ENCODE measurements at places on chromosomes 3 and 15.

GRCh38 chr3:104628185-104628789 is 738.4 kb upstream of the ALCAM start:
- DNase-seq: peak; percentile 59

DNA sequence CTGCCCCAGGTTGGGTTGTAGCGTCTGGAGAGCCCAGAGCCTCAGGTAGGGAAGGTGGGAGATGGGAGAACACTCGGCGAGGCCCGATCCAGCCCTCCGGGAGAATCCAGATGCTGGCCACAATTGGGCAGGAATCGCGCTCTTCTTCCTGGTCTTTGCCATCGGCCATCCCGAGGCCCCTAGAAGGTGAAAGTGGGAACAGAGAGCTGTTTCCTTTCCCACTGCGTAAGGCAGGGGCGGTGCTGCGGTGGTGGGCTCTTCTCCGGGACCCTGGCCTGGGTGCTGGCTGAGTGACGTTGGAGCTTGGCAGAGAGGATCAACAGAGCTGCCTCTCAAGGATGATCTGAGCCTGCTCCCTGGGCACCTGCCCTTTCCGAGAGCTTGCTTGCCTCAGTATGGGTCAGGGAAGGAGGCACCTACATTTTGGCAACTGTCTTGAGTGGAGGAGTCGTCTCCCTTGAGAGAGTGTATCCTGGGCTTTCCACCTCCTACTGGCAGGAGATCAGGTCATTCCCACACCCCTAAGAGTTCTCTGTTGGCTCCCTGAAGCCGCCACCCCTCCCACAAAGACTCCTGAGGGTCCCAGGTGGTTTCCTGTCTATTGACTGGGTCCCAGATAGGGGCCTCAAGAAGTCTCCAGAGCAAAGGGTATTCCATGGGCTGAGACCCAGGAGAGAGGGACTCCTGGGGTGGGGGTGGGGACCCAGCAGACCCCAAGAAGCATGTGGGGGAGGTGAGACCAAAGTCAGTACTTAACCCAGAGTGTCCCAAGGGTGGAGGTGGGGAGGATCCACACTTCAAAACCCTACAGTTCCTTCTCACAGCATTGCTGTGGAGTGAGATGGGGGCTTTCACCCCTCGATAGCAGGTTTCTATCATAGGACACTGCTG is 1.6 kb downstream of the C15orf39 start:
- peak; percentile 41 for DNase-seq

DNA sequence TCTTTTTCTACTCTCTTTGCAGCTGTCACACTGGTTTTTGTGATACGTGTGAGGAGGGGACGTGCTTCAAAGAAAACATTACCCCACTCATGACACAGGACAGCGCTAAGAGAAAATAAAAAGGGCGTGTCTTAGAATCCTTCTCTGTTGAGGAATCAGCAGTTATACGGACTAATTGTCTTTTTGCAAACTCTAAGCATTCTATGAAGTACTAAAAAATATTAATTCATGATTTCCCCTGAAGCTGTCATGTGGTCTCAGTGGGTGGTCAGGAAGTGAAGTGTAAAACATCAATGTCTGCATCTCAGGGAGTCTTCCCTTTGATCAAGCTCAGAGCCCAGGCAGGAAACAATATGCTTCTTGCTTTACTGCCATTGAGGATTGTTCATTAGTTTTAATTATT is 117.5 kb upstream of the CRBN start:
- no peak for DNase-seq

DNA sequence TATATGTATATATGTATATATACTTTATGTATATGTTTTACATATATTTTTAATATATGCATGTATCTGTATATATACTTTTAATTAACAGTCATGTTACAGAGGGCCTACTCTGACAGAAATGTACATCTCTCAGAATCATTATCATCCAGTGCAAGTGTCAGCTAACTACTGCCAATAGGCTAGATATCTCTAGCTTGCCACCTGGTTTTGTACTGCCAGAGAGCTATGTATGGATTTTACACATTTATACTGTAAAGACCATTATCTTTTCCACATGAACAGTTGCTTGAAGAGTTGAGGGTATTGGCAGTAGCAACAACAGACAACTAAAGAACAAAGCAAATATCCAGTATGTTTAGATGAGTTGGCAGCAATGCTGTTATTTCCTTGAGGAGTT is 99.7 kb upstream of the VGLL3 start:
- DNase-seq: peak; percentile 37

- no peak for DNase-seq
Observed at GRCh38 chr3:104040896-104041295, 1325.8 kb upstream of the ALCAM start.

- DNase-seq: peak; percentile 86
Observed at GRCh38 chr3:39065197-39065596, 13.4 kb downstream of the WDR48 start.

- DNase-seq: no peak
Observed at GRCh38 chr15:57611123-57611522, 19.4 kb downstream of the MYZAP start.

DNA sequence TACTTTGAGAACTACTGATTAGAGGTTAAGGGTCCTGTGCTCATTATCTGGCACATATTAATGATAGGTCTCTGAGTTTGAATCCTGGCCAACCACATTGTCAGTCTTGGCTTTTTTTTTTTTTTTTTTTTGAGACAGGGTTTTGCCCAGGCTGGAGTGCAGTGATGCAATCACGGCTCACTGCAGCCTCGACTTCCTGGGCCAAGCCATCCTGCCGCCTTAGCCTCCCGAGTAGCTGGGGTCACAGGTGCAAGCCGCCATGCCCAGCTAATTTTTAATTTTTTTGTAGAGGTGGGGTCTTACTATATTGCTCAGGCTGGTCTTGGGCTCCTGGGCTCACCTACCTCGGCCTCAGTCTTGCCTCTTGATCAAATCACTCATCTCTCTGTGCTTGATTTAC is 547 bp upstream of the PCCB start:
- peak; percentile 33 for DNase-seq

DNA sequence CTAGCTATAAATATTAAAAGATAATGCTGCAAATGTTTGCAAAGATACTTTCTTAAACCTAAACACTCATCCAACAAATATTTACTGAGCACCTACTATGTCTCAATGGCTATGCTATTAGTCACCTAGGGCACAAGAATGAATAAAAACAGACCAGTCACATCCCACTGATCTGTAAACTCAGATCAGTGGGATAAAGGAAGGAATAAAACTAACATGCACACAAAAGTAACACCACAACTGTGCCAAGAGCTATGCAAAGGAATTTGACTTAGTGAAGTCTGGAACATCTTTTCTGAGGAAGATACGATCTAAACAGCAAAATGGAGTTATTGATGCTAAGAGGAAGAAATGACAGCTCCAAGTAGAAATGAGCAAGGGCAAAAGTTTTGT is 56.6 kb downstream of the CBLB start:
- DNase-seq: no peak

DNA sequence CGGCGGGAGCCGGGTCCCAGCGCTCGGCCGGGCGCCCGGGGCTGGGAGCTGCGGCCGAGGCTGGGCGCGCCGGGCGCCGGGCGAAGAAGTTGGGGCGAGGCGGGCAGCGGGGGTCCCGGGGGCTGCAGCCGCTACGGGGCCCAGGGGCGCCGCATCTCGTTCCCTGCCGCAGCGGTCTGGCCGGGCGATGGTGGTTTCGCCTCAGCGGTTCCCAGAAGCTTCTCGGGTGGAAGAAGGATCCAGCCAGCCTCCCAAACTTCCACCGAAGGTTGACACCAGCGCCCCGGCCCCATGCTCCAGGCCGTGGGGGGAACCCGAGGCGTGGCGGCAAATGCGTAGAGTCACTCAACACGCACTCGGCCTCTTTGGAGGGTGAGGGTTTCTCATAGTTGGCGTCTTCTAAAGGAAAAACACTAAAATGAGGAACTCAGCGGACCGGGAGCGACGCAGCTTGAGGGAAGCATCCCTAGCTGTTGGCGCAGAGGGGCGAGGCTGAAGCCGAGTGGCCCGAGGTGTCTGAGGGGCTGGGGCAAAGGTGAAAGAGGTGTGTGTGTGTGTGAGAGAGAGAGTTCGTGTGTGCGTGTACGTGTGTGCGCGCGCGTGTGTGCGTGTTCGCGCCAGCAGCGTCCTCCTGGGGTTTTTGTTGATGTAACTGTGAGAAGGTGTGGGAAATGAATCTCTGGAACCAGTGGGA is 940 bp downstream of the BOC start:
- DNase-seq: no peak

GRCh38 chr15:43735416-43735815 is 10.8 kb upstream of the PDIA3 start:
- no peak for DNase-seq

- DNase-seq: no peak
Observed at GRCh38 chr3:168981396-168981795, 682.1 kb downstream of the MECOM start.

DNA sequence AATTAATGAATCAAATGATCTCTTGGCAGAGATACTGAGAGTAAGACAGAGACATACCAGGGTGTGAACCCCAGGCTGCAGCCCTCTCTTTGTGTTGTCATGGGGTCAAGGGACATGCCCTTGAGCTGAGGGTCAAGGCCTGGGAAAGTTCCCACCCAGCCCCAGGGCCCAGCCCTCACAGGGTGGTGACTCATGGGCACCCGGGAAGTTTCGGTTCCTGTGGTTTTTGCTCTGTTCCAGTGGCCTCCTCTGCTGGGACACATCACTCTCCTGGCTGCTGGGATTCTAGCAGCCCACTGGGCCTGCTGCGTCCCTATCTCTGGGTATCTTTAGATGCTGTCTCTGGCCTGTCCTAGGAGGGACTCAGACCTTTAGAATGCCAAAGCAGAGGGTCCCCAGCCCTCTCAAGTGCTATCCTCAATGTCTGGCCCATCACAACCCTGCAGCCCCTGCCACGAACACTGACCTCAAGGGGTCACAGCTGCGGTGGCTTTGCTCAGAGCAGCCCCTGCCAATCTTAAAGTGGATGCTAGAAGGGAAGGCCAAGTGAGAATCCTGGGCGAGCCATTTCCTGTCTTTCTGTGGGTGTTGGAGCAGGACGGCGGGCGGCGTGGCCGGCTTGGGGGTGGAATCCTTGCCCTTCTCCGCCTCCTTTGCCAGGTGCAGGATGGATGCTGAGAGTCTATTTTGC is 148.4 kb upstream of the TLE3 start:
- DNase-seq: peak; percentile 52

DNA sequence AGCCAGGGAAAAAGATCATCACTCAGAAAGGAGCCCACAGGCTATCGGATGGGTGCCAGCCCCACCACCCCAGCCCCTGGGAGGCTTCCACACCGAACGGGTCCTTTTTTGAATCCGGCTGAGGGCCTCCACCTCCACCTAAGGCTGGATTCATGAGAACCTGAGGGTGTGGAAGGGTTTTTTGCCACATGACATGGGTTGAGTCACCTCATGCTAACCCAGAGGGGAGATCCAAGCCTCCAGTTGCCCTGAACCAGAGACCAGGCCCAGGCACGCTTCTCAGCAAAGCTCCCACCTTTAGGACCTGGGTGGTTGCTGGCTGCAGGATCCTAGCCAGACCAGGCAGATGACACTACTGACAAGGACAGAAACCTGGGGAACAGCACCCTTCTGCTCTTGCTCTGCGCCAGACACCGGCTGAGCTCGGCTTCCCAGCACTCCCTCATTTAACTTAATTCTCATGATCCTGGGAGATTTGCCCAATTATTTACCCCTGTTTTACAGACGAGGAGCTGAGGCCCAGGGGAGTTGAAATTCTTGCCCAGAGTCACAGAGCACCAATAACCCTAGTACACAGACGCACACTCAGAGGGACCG is 25.6 kb downstream of the DUSP7 start:
- DNase-seq: no peak

DNA sequence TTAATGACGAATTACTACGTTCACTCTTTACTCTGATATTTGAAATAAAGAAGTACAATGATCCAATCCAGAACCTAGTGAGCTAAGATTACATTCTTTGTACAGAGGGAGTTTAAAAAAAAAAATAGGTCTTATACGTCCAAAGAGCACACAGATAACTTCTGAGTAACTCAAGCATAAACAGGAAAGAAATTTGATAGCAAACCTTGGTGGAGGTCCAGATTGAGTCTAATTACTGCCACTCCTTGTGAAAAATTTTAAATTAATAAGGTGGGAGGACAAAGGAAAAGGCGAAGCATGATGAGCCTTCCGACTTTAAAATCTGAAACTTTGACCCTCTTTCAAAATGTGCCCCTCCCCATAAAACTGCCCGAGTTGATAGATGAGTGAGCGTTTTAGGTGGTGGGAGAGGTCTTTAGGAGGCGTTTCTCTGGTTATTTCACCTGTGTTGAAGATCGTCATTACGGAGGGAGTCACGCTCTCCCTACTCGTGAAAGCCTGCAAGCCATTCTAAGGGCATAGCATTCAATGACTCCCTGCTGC is 127.0 kb upstream of the ROBO2 start:
- DNase-seq: no peak

GRCh38 chr3:152459118-152459515 is 190.4 kb downstream of the MBNL1 start:
- DNase-seq: no peak

DNA sequence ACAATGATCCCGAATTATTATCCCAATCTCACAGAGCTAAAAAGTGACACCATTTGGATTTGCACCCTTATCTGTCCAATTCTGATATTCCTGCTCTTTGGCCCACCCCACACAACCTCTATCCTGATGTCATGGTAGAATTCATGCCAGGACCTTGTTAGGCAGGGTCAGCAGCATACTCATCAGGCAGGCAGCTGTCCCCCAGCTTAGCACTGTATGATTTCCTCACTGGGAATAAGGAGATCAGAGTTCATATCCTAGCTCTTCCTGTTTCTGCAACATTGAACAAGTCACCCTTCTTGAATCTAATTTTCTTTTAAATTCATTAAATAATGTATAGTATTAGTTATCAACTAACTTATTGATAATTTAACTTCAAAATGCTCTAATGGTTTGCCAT is 12.0 kb upstream of the C3orf80 start:
- DNase-seq: no peak

DNA sequence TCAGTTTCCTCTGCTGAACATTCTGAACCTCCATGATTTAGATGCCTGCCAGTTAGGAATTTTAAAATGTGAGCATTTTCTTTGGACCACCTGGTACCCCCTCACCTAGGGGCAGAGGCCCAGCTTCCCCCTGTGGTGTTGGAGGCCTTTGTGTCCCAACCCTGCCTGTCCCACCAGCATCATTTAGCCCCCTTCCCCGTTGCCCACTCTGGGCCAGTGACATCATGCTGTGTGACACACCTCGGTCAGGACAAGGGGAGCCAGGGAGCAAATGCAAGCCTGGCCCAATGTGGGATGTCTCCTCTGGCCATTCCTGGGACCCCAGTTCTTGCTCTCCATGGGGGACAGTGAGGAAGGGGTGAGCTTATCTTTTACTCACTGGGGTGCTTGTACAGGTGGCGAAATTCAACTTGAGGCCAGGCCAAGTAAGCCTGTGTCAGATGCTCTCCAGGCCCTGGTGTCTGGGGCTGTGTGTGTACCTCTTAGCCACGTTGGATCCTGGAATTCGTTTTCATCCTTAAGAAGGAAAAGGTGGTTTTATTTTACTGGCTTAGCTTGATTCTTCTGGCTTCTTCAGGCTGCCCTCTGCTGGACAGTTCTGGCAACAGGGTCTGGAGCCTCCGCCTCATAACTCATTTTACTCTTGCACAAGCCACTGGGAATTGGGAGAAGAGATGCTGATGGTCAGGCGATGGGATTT is 49.7 kb upstream of the MYZAP start:
- DNase-seq: peak; percentile 56

- peak; percentile 86 for DNase-seq
Observed at GRCh38 chr15:81480645-81481053, 106.6 kb upstream of the TMC3 start.

GRCh38 chr15:72685301-72685924 is 569 bp downstream of the HIGD2B start:
- DNase-seq: no peak
